SJCRH30 (cell line): ENCODE measurements at places on chromosomes 4 and X. TPM values are rescaled to one million over a fixed set of nuclear protein-coding genes. Genes with fewer than 3 reads are reported as not detected.

KCNIP4 gene
- 0.46 and 0.67 TPM in 2 replicates for total RNA-seq

TRAPPC2 gene
- total RNA-seq, result 33.1 and 38.8 TPM in 2 replicates

SOX3 gene
- total RNA-seq, result not detected in 2 replicates

CSAG2 gene
- not detected in 2 replicates for total RNA-seq

CXCL11 gene
- total RNA-seq, result not detected in 2 replicates

CRMP1 gene
- total RNA-seq, result 87.0 and 88.0 TPM in 2 replicates

MAGEB6 gene
- 0.06 and 0.10 TPM in 2 replicates for total RNA-seq

MYOZ2 gene
- total RNA-seq, result 1.5 and 1.6 TPM in 2 replicates

UCP1 gene
- not detected in 2 replicates for total RNA-seq
